Lung microvascular endothelial cell (primary cell): ENCODE measurements at places on chromosomes 6 and 20. TPM values are rescaled to one million over a fixed set of nuclear protein-coding genes. Genes with fewer than 3 reads are reported as not detected.

DNA sequence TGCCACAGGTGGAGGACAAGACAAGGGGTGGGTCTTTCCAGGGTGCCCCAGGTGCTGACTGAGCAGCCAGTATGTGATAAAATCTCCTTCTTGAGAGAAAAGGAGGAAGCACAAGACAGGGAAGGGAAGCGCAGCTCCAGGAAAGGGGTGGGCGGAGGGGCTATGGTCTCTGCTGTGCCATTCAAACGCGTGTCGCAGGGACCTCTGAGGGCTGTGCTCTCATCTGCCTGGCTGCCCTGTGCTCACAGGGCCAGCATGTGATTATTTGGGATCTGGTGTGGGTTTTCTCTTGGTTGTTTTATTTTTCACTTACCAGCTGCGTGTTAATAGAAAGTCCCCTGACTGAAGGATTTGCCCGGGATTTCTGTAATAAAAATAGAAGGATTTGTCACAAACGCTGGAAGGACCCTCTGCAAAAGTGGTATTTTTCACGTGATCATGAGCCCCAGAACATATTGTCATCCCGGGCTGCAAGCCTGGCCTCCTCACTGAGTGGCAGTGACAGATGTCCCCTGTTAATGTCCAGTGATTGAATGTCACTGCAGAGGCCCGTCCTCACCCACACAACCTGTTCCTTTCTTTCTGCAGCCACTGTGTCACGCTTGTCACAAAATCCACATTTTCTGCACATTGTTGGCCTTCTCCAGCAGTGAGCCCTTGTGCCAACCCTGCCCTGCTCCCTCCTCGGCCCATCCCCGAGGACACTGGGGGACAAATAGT is 35.0 kb upstream of the VSX1 start:
- DNase-seq = no peak

GRCh38 chr6:25122622-25123237 is 156.4 kb upstream of the CARMIL1 start:
- no peak for DNase-seq

DNA sequence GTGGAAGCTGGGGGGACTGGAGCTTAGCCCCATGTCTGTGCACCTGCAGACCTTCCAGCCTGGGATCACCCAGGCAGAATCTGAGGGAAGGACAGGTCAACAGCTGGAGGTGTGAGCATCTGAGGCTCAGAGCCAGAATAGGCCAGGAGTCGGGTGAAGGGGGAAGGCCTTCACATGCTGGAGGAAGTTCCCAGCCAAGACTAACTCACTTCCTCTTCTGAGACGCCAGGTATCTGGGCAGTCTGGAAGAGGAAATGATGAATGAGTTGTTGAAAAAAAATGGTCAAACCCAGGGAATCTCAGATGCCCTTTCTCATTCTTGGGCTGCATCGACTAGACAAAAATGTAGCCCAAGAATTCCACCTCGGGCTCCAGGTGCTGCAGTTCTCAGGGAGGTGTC is 73.6 kb upstream of the TIAM2 start:
- DNase-seq = peak; percentile 53

Gene CABLES2
- total RNA-seq = 0.40 and 0.44 TPM in 2 replicates

DNA sequence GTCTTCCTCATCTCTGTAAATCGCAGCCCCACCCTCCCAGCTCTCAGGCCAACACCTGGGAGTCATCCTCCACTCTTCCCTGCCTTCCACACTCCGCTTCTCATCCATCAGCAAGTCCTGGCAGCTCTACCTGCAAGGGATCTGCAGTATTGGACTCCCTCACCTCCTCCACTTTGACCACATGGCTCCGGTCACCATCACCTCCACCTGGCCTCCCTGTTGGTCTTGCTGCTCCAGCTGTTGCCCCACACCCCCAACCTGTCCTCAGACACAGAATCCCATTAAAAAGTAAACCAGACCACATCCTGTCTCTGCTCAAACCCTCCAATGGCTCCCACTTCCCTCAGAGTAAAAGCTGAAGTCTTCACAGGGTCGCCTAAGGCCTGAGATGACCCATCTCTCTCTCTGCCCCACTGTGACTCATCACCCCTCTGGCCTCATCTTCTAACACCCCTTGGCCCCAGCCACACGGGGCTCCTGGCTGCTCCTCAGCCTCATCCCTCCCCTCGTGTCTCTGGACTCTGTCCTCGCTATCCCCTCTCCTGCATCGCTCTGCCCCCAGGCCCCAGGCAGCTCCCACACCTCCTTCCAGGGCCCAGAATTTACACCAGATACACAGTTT is 185.1 kb upstream of the SULF2 start:
- no peak for DNase-seq

DNA sequence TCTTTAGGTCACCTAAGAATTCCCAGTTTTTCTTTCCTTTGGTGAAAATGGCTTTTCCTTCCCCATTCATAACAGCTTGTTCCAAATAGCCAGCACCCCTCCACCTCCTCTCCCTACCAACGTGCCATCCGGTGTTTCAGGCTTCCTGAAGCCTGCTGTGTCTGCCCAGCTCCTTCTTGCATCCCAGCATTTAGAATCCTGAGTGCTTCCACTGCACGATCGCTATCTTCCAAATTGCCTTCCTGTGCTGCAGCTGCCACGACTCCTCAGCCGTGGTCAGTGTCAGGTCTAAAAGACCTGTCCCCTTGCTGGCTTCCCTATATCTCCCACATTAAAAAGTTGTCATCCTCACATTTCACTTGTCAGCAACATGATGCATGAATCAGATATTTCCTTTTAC is 550.3 kb upstream of the JARID2 start:
- no peak for DNase-seq

- no peak for DNase-seq
Observed at GRCh38 chr6:1067346-1067745, 244.6 kb upstream of the FOXQ1 start.

- no peak for DNase-seq
Observed at GRCh38 chr6:33974471-33974870, 170.7 kb upstream of the MLN start.

- DNase-seq = no peak
Observed at GRCh38 chr6:70119218-70119835, 183.6 kb downstream of the COL9A1 start.

Gene HSPA1L
- 0.87 and 1.8 TPM in 2 replicates for total RNA-seq

DNA sequence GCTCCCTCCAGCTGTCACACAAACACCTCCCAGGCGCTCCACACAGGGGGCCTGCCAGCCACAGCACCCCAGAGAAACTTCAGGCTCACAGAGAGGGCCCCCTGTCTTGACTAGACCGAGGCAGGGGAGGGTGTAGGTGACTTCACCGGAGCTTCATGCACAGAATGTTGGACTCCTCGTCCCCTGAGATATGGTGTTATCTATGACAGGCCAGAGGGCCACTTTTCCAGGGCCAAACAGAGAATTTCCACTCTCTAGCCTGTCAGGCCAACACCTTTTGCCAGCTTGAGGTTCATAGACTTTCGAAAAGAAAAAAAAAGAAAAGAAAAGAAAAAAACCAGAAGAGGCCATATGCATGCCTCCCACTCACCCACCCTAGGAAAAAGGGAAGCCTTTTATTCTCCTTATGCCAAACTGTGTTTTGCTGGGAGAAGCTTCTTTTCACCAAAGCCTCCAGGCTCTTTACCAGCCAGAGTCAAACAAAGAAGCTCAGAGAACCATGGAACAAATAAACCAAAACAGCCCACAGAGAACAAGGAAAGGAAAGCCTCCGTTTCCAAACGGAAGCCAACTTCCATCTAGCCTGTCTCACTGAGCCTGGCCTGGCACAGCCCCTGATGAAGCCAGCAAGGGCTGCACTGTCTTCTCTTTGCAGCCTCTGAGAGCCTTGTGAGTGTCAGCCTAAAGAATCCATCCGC is 313.2 kb upstream of the JARID2 start:
- no peak for DNase-seq

Gene TSHZ2
- 0.22 and 4.0 TPM in 2 replicates for total RNA-seq

GRCh38 chr6:142700671-142701312 is 244.2 kb downstream of the HIVEP2 start:
- DNase-seq = no peak

- DNase-seq = no peak
Observed at GRCh38 chr6:48078120-48078519, 32.9 kb downstream of the PTCHD4 start.

- DNase-seq = no peak
Observed at GRCh38 chr6:104858642-104859041, 1.1 kb downstream of the HACE1 start.

Gene PRSS16
- 0.22 TPM in 1 of 2 replicates, not detected in the other for total RNA-seq

DNA sequence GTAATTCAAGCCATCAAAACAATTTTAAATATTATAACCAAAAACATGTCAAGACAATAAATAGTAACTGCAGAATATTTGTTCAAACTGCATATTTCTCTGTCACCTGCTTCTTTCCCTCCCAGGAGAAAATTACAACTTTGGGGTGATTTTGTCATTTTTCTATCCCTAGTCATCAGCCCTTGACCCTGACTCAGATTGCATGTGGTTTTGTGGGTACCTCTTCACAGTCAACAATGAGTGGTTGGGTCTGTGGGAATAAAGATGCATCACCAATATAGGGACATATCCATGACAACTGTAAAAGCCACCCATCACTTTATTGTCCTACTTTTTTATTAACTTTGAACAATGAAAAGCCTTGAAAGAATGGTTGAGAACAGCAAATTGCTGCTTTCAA is 7.3 kb downstream of the COL10A1 start:
- DNase-seq = no peak

DNA sequence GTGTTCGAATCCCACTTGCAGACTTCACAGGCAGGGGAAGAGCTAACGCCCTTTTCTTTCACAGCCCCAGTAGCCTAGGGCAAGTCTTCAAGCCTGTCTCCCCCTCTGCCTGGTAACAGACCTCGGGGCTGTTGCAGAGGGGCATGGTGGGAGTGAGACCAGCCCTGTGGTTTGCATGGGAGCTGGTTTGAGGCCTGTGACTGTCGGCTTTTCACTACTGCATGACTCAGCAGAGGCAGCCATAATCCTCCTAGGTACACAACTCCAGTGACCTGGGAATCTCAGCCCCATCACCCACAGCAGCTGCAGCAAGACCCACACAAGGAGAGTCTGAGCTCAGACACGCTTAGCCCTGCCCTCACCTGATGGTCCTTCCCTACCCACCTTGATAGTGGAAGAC is 55.3 kb upstream of the POPDC3 start:
- no peak for DNase-seq

DNA sequence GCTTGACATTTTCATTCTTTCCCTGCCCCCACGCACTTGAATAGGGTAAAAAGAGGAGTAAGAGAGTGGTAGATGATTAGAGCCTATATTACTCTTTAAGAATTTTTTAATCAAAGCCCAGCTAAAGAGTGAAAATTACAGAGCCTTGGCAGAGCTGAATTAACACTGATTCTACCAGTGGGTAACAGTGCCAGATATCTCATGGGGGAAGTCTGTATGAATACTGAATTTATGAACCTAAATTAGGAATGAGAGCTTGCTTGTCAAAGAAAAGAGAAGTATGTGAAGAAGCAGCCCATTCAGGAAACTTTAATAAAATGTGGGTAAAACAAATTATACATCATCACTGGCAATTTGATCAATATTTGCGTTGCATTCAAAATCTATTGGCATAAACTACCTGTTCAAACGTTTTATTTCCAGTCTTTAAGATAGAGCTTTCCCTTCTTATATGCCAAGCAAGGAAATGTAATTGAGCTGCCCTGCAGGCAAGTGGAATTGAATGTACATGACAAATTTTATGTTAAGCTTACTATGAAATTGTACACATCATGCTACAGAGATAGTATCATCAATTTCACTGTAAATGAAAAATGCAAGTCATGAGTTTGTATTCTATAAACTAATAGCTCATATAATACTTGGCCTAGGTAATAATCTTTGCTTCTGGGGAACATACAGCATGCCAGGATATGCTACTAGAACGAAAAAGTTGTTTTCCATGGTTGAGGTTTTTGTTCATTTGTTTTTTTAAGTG is 14.5 kb downstream of the SOBP start:
- DNase-seq = no peak

Gene PRKN
- under 0.01 and 0.40 TPM in 2 replicates for total RNA-seq

DNA sequence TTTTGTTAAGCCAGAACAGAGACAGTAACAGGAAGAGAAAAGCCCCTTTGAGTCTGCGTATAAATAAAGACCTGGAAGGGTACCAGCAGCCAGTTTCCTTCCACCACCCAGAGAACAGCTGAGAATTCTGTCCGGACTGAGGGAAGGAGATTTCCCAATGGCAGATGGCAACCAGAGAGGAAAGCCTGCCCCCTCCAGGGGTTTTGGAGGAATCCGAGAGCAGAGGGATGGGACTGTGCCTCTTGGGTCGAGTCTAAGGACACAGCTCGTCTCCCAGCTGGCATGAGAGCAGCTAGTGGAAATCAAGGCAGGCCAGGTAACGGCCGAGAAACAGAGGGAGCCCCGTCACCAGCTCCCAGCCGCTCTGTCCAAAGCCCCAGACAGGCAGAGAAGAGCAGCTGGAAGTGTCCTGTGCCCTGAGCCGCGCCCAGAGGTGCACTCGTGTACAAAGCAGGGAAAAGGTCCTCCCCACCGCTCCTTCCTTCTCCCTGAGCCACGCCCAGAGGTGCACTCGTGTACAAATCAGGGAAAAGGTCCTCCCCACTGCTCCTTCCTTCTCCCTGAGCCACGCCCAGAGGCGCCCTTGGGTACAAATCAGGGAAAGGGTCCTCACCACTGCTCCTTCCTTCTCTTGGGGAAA is 134.0 kb upstream of the SNX9 start:
- DNase-seq = no peak

- no peak for DNase-seq
Observed at GRCh38 chr6:4797587-4797986, 21.4 kb downstream of the CDYL start.

- DNase-seq = peak; percentile 74
Observed at GRCh38 chr20:6767536-6768227, at the start of gene BMP2. TSS of gene BMP2 (plus strand) at chr20:6767686. CDS start at chr20:6770127, 2,441 bp downstream.

Gene CNKSR3
- 3.5 and 8.1 TPM in 2 replicates for total RNA-seq

Gene NOX3
- not detected in 2 replicates for total RNA-seq

Gene HLA-DQB1
- total RNA-seq = 0.20 TPM in 1 of 2 replicates, not detected in the other
